ENCODE measurements at places on chromosomes 2 and 18.

GRCh38 chr2:129730979-129731378 is 248.5 kb upstream of the RAB6C start:
- no peak for DNase-seq

DNA sequence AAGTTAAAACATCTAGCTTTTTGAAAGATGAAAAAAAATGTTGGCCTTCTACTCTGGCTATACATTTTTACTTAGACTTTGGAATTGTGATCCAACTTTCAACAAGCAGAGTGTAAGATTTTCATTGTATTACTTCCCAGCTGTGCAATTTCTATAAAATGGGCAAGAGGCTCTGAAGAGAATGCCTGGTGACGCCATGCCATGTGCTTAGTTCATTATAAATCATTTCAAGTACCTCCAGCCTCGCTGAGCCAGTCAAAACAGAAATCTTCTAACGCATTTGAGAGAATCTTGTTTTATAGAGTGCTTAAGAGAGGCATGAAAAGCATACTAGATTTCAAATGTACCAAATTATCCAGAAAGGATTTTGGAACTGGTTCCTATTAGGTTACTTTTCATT is 10.1 kb upstream of the STK17B start:
- no peak for DNase-seq

- DNase-seq, result no peak
Measured at GRCh38 chr2:124283096-124283495, 258.0 kb downstream of the CNTNAP5 start.

DNA sequence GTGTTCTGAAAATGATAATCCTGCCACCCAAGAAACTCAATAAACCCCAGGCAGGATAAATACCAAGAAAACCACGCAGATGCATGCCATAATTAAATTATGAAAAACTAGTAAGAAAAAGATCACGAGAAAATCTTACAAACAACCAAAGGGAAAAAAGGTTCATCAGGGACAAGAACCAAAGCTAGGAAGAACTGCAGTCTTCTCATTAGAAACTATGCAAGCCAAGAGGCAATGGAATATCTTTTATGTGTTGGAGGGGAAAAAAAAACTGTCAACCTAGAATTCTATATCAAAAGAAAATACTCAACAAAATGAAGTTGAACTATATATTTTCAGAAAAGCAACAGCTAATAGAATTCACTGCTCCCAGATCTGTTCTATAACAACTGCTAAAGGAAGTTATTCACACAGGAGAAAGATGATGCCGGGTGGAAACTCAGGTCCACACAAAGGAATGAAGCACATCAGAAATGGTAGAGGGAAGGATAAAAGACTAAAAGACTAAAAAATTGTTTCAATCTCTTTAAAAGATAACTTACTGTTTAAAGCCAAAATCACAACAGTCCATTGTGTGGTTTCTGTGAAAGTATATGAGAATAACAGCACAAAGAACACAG is 55.0 kb downstream of the NDUFA10 start:
- no peak for DNase-seq

- DNase-seq, result no peak
Measured at GRCh38 chr18:13026583-13027270, 35.6 kb downstream of the CEP192 start.

DNA sequence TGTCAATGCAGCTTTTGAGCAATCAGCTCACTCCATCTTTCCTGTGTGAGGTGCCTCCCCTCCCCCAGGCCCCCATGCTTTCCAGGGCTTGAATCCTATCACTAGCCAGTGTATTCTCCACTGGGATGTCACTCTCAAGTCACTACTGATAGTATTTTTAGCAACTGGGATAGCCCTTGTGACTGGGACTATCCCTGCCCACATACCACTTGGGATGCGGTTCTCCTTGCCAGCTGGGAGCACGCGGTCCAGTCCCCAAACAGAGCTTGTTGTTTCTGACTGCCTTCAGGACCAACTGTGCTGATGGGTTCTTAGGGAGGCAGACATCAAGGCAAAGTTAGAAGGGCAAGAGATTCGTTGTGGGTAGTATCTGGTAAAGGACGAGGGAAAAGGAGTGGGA is 134.9 kb downstream of the FAM161A start:
- no peak for DNase-seq

GRCh38 chr18:12253027-12253426 is 1.1 kb upstream of the CIDEA start:
- no peak for DNase-seq

GRCh38 chr2:49936965-49937364 is 782.6 kb upstream of the FSHR start:
- no peak for DNase-seq

DNA sequence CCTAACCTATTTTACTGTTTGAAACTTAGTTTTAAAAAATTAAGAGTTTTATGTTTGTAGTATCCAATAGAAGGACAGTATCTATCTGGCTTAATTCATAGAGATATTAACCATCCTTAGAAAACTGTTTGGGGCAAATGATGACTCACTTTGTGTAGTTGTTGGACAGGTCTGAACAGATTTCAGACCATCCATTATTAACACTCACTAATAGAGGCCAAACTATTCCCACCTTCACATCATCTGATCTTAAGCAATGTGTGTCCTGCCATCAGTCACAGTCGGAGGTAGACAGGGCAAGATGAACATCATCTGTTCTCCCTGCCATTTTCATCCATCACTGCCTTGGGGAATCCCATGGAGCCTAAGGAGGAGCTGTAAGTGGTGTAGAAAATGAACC is 164.6 kb upstream of the DCC start:
- no peak for DNase-seq

GRCh38 chr2:59538398-59538911 is 1015.0 kb downstream of the BCL11A start:
- no peak for DNase-seq

GRCh38 chr2:191032588-191033429 is 18.8 kb upstream of the STAT1 start:
- DNase-seq, result no peak

DNA sequence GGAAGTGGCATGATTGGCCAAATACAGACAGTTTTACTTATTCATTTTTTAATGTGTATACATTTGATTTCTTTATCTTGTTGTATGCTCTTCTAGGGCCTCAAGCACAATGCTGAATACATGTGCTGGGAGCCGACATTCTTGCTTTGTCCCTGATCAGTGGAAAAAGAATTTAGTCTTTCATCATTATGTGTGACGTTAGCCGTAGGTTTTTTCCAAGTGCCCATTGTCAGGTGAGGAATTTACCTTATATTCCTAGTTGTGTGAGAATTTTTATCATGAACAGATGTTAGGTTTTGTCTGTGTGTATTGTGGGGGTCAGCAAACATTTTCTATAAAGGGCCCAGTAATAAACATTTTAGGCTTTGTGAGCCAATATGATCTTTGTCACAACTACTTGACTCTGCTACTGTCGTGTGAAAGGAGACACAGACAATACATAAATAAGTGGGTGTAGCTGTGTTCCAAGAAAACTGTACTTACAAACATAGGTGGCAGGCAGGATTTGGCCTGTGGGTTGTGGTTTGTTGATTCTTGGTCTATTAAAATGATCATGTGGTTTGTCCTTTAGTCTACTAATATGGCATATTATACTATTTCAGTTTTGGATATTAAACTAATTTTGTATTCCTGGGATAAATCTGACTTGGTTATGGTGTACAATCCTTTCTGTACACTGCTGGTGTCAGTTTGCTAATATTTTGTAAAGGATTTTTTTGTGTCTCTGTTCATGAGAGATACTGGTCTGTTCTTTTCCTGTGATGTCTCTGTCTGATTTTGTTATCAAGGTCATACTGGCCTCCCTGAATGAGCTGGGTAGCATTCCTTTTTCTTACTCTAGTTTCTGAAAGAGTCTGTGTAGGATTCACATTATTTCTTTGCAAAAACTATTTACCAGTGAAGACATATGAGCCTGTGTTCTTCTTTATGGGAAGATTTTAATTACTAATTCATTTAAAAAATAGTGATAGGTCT is 132.2 kb upstream of the SMAD7 start:
- DNase-seq, result no peak

DNA sequence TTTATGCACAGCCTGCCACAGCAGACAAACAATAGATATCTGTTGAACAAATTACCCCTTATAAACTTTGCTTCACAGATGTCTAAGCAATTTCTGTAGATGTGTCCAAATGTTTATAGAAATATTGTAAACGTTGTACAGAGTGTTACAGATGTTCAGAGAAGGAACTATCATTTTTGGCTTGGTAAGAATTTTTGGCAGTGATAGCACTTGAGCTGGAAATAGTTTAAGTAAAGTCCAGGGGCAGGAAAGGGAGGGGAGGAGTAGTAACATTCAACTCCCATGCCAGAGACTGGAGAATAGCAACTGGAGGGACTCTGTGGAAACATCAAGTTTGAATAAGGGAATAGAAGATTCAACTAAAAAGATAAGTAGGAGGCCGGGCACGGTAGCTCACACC is 4.4 kb downstream of the PTRHD1 start:
- no peak for DNase-seq

GRCh38 chr2:78861546-78861945 is 164.0 kb upstream of the REG3G start:
- DNase-seq, result no peak

- DNase-seq, result no peak
Measured at GRCh38 chr2:38496927-38497669, 105.6 kb downstream of the HNRNPLL start.

DNA sequence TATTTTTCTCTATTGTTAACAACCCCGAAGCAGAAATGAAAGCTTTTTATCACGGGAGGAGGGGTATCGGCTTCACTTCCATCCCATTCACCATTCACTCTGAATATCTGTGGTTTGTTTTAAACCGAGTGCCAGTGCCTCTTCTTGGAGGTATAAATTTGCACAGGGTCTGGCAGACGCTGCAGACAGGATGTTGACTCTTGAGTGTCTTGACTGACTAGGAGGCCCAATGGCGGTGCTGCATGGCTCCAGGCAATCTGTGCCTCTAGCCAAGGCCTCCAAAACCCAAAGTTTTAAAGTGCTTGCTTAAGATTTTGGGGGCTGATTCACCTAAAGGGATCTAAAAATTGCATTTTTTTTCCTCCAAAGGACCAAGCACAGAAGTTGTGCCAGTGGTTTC is 183.8 kb downstream of the LTBP1 start:
- DNase-seq, result no peak

DNA sequence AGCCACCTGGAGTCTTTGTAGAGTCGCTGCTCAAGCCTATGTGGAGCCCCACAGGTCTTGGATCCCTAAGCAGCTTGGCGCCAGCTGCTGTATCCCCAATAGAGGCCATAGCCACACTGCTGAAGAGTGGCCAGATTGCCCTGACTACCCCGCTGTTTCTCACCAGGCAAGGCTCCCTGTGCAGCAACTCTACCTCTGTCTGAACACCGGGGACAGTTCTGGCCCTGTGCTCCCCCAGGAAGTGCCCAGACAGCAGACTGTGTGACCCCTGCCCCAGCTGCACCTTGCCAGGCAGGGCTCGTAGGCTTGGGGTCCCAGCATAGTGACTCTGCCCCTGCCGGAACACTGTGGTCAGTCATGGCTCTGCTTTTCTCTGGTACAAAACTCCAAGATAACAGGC is 53.5 kb upstream of the GALNT13 start:
- DNase-seq, result no peak

DNA sequence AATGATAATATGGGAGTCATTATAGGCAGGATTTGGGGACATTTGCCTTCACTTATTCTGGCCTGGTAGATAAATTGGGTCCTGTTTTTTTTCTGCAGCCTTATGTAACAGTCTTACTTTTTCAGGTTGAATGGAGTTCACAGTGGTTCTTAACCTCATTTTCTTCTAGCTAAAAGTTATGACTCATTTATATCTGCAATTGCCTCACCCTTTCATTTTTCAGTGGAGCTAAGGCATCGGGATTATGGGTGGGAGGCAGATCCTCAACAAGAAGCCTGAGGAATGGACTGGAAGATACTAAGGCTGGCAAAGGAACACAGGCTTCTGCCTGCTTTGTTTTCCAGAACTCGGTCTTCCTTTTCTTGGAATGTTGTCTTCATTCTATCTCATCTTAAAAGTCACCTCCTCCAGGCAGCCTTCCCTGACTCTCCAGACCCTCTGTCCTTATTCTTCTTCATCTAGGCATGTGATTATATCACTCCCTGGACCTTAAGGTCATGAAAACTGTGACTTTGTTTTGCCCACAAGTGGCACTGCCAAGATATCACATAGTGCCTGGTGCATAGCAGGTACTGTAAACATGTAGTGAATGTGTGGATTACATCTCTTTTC is 41.0 kb upstream of the ACSL3 start:
- DNase-seq, result no peak

- peak; percentile 22 for DNase-seq
Measured at GRCh38 chr18:23689031-23689615, at the start of gene LAMA3. TSS of gene LAMA3 (plus strand) at chr18:23689453. CDS start at chr18:23689684, 231 bp downstream.

DNA sequence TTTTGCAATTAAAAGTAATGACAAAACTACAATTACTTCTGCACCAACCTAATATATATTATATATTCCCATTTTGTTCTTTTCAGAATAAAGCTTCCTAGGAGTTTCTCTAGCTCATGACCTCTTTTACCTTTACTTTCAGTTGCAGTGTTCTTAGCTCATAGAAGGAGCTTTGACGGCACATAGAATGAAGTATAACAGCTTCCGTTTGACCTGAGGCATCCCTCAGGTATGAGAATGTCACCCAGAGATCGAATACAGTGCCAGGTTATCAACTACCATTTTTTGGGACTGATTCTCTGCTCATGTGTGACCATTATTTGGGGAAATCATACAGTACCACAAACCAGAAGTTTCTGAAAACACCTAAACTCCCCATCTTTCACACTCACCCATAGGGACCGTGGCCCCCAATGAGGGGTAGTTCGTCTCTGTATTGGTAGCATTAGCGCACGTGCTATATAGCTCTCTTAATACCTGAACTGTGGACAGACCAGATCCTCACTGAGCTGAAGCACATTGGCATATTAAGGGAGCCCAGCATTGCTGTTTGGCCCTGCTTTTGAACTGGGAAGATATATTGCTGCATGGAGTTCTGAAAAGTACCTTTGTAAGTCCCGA is 123.0 kb downstream of the SPTBN1 start:
- DNase-seq, result no peak
